Lung (tissue), 17 donors: ENCODE measurements at places on chromosomes 4 and X. TPM values are rescaled to one million over a fixed set of nuclear protein-coding genes. Genes with fewer than 3 reads are reported as not detected.

The CXCR3 gene
- 0.87 TPM for polyA plus RNA-seq

The FAM9C gene
- polyA plus RNA-seq = not detected

The EVC gene
- polyA plus RNA-seq = 2.9 TPM

The NHSL2 gene
- polyA plus RNA-seq = 2.0 TPM

The IL2 gene
- not detected for polyA plus RNA-seq

The SAGE1 gene
- not detected for polyA plus RNA-seq

The FAAH2 gene
- 8.0 TPM for polyA plus RNA-seq

The RENBP gene
- polyA plus RNA-seq = 90.8 TPM

The GAGE1 gene
- not detected for polyA plus RNA-seq

The PABPC4L gene
- polyA plus RNA-seq = 0.25 TPM

The PDCL2 gene
- not detected for polyA plus RNA-seq

The DCAF12L2 gene
- polyA plus RNA-seq = not detected

The TENM3 gene
- polyA plus RNA-seq = 0.64 TPM

The IGSF1 gene
- 0.05 TPM for polyA plus RNA-seq

The PPEF2 gene
- not detected for polyA plus RNA-seq

The RAB39B gene
- 0.28 TPM for polyA plus RNA-seq
